ENCODE measurements at places on chromosomes 1 and 21. TPM values are rescaled to one million over a fixed set of nuclear protein-coding genes. Genes with fewer than 3 reads are reported as not detected.
A peak's percentile ranks its signal among the peaks of the same experiment; 100 is the strongest.

- DNase-seq, result no peak
- no peak overlapping the region for H3K27ac ChIP-seq
- no peaks in the 10 kb centered on the region for H3K36me3 ChIP-seq
- peaks cover 20% of the 10 kb centered on the region for H3K4me1 ChIP-seq
These were observed 321.5 kb downstream of the NPHP4 start for GRCh38 chr1:5670590-5671350.

- DNase-seq, result no peak
- H3K4me1 ChIP-seq, result no peaks in the 10 kb centered on the region
- no peaks in the 10 kb centered on the region for H3K36me3 ChIP-seq
- no peak overlapping the region for H3K27ac ChIP-seq
These were observed 17.1 kb upstream of the UBL4B start for GRCh38 chr1:110094931-110095654.

Gene LRRC71
- not detected for total RNA-seq

DNA sequence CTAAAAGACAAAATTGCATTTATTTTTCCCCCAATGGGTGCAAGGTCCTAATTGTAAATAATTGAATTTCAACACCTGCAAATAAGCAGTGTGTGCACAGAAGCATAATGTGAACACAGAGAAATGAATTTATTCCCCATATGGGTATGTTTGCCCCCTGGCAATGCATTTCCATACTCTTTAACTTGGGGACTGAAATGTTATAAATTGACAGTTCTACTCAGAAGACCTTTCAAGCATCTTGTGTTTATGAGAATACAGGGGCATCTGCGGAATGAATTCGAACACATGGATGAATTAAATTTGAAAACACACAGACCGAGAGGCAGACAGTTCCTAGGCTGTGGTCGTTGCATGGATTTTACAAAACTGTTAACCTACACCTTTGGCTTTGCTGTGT is 3.5 kb downstream of the PBX1 start:
- no peak overlapping the region for H3K4me3 ChIP-seq
- no peaks in the 10 kb centered on the region for H3K4me1 ChIP-seq

DNA sequence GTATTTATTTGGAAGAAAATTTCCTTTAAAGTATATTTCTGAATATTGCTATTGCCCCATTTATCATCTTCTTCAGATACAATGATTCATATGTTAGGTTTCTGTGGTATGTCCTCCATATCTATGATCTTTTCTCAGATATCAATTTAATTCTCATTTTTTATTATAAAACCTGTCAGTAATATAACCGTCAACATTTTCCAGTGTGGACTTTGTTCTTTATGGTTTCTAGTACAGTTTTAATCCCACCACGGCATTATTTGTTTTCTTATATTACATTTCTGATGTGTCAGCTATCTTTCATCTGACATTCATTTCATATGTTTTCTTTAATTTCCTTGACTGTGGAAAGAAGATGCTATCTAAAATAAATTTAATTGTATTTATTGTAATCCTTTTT is 97.9 kb downstream of the PLPPR5 start:
- DNase-seq, result no peak
- H3K27me3 ChIP-seq, result no peaks in the 10 kb centered on the region
- no peak overlapping the region for H3K4me3 ChIP-seq
- no peak overlapping the region for H3K27ac ChIP-seq
- H3K36me3 ChIP-seq, result no peaks in the 10 kb centered on the region
- no peaks in the 10 kb centered on the region for H3K4me1 ChIP-seq

GRCh38 chr1:149917571-149918144 is at the start of gene SV2A:
Gene SV2A (minus strand): TSS chr1:149917844. CDS start chr1:149913840, 4,004 bp downstream.
- H3K4me3 ChIP-seq, result peak within 1 kb of the TSS; percentile 72
- H3K4me1 ChIP-seq, result peaks cover 26% of the 10 kb centered on the region
- peak; percentile 71 for DNase-seq
- H3K27me3 ChIP-seq, result no peaks in the 10 kb centered on the region

GRCh38 chr1:101101360-101101759 is 75.8 kb upstream of the DPH5 start:
- no peak for DNase-seq
- H3K27ac ChIP-seq, result no peak overlapping the region
- no peaks in the 10 kb centered on the region for H3K27me3 ChIP-seq
- no peaks in the 10 kb centered on the region for H3K36me3 ChIP-seq
- no peaks in the 10 kb centered on the region for H3K4me1 ChIP-seq
- no peak overlapping the region for H3K4me3 ChIP-seq

DNA sequence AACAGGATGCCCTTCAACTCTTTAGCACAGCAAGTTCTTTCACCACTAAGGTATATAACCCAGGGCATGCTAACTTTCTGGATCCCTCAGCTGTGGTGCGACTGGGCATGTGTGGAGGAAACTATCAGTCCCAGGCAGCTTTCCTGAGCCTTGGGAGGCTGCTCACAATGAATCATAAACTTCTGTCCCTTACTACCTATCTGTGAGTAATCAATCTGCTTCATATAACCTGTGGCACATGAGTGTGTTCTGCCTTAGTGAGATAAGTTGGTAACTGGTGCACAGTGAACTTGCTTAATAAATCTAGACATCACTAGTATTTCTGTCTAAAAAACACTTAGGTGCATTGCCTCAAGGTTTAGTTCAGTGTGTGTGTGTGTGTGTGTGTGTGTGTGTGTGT is 158.0 kb downstream of the GPATCH2 start:
- H3K27me3 ChIP-seq, result no peaks in the 10 kb centered on the region
- H3K36me3 ChIP-seq, result no peaks in the 10 kb centered on the region
- no peak for DNase-seq
- no peaks in the 10 kb centered on the region for H3K4me1 ChIP-seq

- H3K27me3 ChIP-seq, result no peaks in the 10 kb centered on the region
- no peaks in the 10 kb centered on the region for H3K36me3 ChIP-seq
- H3K4me3 ChIP-seq, result no peak overlapping the region
- peaks cover 57% of the 10 kb centered on the region for H3K4me1 ChIP-seq
These were observed 16.3 kb upstream of the CD2 start for GRCh38 chr1:116737855-116738321.

Gene OPTC
- not detected for total RNA-seq

GRCh38 chr1:41833519-41834000 is 85.2 kb downstream of the HIVEP3 start:
- no peak overlapping the region for H3K27ac ChIP-seq
- no peaks in the 10 kb centered on the region for H3K27me3 ChIP-seq
- no peak for DNase-seq
- H3K4me3 ChIP-seq, result no peak overlapping the region

DNA sequence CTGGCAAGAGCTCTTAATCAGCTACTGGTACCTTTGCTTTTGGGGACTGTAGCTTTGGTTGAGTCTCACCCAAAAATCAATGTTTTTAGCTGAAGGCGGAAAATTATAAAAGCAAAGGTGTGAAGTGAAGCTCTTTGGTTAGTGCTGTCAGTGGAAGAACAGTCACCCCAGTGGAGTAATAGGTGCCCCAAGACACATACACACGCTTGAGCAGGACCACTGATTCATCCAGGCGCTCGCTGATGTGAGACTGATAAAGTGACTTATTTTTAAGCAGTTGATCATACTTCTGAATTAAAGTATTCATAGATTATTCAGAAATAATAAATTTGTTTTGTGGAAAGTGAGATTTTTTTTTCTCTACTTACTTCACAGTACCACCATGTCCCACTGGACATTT is 37.1 kb downstream of the TGFB2 start:
- H3K4me3 ChIP-seq, result no peak overlapping the region
- DNase-seq, result no peak
- H3K36me3 ChIP-seq, result no peaks in the 10 kb centered on the region
- H3K4me1 ChIP-seq, result no peaks in the 10 kb centered on the region

GRCh38 chr1:26391450-26391849 is 18.9 kb upstream of the ZNF683 start:
- H3K36me3 ChIP-seq, result no peaks in the 10 kb centered on the region
- H3K27ac ChIP-seq, result no peak overlapping the region
- H3K4me1 ChIP-seq, result peaks cover 41% of the 10 kb centered on the region
- DNase-seq, result peak; percentile 77

Gene CA6
- not detected for total RNA-seq

Gene FRRS1
- 0.33 TPM for total RNA-seq

DNA sequence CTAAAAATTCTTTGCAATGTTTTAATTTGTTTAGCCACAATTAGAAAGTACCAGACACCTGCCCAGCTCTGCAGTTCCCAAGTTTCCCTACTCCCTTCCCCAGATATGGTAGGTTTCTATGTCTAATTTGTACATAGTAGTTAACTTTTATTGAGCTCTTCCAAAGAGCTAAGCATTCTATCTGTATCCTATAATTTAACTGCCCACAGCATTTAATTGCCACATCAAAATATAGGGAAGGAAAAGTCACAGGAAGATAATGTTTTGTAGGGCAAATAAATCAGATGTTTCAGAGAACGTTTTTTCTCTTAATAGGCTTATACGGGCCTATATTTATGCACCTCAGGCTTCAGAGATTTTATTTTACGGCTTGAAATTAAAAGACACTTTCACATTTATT is 15.7 kb upstream of the FMO3 start:
- H3K4me3 ChIP-seq, result no peak overlapping the region
- H3K27me3 ChIP-seq, result no peaks in the 10 kb centered on the region
- no peaks in the 10 kb centered on the region for H3K4me1 ChIP-seq
- H3K36me3 ChIP-seq, result no peaks in the 10 kb centered on the region
- DNase-seq, result no peak
